ENCODE measurements at places on chromosomes 12 and 14.

- no peak for DNase-seq
Observed at GRCh38 chr14:92687681-92688433, 60.6 kb downstream of the LGMN start.

DNA sequence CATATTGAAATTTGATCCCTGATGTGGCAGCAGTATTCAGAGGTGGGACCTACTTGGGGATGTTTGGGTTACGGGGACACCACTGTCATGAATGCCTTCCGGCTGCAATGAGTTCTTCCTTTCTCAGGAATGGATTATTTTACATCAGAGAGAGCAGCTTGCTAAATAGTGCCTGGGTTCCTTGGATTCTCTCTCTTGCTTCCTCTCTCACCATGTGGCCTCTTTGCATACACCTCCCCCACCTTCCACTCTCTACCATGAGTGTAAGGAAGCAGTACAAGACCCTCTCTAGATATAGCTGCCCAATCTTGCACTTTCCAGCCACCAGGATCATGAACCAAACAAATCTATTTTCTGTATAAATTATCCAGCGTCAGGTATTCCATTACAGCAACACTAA is 15.4 kb upstream of the SCAF11 start:
- no peak for DNase-seq

- DNase-seq, result no peak
Observed at GRCh38 chr12:48903982-48904411, 21.3 kb downstream of the FKBP11 start.

DNA sequence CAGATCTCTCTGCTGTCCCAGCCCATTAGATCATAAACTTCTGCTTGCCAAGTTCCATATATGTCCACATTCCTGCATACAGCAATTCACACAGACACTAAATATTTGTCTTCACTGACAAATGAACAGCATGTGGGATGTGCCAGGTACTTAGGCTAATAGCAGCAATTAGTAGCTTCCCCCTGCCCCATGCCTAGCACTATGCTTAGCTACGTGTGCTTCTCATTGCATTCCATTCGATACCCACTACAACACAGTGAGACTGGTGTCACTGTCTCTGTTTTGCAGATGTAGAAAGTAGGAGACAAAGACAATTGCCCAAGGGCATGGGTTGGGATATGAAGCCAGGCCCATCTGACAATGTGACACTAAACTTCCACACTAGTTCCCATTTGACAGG is 308.4 kb downstream of the BCL11B start:
- no peak for DNase-seq

Measured in T1000 (cell line).